ENCODE measurements at places on chromosomes 7 and 10.

DNA sequence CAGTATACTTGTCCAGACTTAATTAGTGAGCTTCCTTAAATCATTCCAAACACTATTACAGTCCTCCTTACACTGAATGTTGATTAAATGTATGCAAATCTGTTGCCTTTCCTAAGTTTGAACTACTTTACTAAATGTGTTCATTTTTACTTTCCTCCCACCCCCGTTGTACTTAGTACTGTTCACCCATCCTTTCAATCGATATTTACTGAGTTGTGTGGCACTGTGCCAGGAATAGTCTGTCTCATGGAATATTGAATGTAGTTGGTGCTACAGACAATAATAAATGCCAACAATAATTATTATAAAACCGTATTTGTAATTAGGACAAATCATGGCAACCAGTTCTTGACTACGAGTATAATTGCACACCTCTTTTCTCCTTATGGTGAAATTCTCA, 335.7 kb downstream of the GPR37 start:
- no peak for DNase-seq

GRCh38 chr10:103888113-103888841, 29.7 kb downstream of the STN1 start:
- DNase-seq, result peak; percentile 60

GRCh38 chr10:61888744-61889143, 12.8 kb upstream of the ARID5B start:
- DNase-seq, result no peak

DNA sequence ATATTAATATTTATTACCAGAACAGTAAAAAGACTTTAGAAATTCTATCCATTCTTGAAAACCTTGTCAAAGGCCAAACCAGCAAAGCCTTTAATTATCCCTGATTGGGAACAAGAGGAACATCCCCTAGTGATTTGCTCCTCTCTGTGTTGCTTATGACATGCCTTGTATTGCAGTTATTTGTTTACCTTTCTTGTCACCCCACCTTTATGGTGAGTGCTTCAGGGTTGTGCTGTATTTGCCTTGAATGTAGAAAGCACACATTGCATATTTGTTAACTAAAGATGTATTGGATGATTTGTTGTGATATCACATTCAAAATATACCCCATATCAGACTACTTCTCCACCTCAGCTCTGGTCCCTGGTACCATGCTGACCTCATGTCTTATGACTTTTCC, 23.5 kb upstream of the TECTB start:
- DNase-seq, result no peak

DNA sequence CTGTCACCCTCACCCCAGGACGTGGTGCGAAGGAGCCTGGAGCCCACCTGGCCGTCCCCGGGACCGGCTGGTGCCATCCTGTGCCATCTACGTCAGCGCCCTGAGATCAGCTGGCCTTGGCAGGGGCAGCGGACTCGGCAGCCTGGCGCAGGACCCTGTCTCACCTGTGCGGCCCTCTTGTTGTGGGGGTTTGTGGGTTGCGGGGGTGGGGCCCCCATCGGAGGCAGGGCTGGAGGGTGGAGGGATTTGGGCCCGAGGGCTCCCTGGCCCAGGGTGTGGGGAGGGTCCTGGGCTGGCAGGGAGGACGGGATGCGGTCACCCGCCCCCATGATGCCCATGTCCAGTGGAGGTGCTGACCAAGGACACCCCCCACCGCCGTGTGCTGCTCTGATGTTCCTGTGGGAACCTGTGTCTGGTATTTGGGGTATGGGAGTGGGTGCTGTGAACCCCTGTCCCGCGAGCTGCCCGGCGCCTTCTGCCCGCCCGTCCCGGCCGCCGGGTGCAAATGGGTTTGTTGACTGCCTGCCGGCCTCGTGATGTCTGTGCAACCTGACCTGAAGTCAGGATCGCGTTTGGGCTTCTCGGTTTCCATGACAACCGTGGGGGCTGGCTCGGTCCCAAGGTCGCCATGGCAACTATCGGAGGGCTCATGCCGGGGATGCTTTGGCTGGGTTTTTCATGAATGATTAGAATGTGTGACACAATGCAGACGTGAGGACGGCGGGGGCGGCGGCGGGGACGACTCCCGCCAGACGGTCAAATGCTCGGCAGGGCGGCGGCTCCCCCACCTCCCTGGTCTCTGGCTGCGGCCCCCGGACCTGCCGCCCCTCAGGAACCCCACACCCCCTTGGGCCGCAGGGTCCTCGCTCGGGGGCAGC, 7.3 kb downstream of the MAFK start:
- peak; percentile 45 for DNase-seq

GRCh38 chr7:25619381-25619780, 391.1 kb upstream of the NPVF start:
- no peak for DNase-seq
